Activated T-cell treated with anti-CD3 and anti-CD28 coated beads, Interleukin-2, amount 50 U/mL, for 72 hours (primary cell): ENCODE measurements at places on chromosomes 3 and 15. TPM values are rescaled to one million over a fixed set of nuclear protein-coding genes. Genes with fewer than 3 reads are reported as not detected.

DNA sequence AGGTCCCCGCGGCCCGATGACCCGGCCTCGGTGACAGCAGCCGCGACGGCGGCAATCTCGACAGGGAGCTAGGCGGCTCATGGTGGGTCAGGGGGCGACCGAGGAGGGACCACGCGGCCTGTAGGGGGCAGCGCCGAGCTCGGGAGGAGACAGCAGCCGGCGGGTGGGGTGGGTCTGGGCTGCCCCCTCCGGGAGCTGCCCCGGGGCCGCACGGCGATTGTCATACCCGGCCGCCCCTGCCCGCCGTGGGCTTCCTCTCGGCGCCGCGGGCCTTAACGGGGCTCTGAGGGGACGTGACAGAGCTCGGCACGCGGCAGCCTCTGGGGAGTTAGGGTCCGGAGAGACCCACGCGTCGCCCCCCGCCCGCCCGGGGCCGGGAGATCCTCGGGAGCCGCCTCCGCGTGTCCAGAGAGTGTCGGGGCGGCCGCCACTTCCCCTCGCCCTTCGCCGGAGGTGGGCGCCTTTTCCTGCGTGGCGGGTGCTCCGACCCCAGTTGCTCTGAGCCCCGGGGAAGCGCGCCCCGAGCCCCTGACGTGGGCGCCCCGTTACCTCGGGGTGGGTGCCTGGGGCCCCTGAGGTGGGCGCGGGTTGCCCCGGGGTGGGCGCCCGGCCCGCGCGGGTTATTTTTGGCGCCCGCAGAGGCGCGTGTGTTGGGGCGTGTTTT, 539 bp upstream of the PLCL2 start:
- H3K36me3 ChIP-seq: no peaks in the 10 kb centered on the region
- peak overlapping the region; percentile 98 for H3K4me3 ChIP-seq
- peak; percentile 86 for DNase-seq
- H3K27me3 ChIP-seq: no peaks in the 10 kb centered on the region
- peak overlapping the region; percentile 97 for H3K27ac ChIP-seq
- peaks cover 28% of the 10 kb centered on the region for H3K4me1 ChIP-seq

GRCh38 chr3:46517784-46518181, 20.0 kb downstream of the RTP3 start:
- H3K36me3 ChIP-seq: no peaks in the 10 kb centered on the region
- peaks cover 9% of the 10 kb centered on the region for H3K4me1 ChIP-seq
- DNase-seq: no peak
- H3K4me3 ChIP-seq: no peak overlapping the region
- no peaks in the 10 kb centered on the region for H3K27me3 ChIP-seq

- no peak overlapping the region for H3K4me3 ChIP-seq
- no peak for DNase-seq
- peaks cover 9% of the 10 kb centered on the region for H3K36me3 ChIP-seq
Observed at GRCh38 chr15:25766417-25766816, 96.7 kb downstream of the ATP10A start.

- H3K36me3 ChIP-seq: no peaks in the 10 kb centered on the region
- H3K4me3 ChIP-seq: no peak overlapping the region
- H3K27ac ChIP-seq: no peak overlapping the region
- DNase-seq: no peak
Observed at GRCh38 chr3:25397150-25397549, 30.9 kb upstream of the RARB start.

Gene C3orf85
- not detected for total RNA-seq

Gene NPAP1
- total RNA-seq: not detected
